ENCODE measurements at places on chromosomes 4 and X.
A peak's percentile ranks its signal among the peaks of the same experiment; 100 is the strongest.

- no peak for DNase-seq
- no peaks in the 10 kb centered on the region for H3K4me1 ChIP-seq
- no peak overlapping the region for H3K4me3 ChIP-seq
- no peaks in the 10 kb centered on the region for H3K36me3 ChIP-seq
Observed at GRCh38 chr4:138751309-138751708, 264.3 kb upstream of the NOCT start.

DNA sequence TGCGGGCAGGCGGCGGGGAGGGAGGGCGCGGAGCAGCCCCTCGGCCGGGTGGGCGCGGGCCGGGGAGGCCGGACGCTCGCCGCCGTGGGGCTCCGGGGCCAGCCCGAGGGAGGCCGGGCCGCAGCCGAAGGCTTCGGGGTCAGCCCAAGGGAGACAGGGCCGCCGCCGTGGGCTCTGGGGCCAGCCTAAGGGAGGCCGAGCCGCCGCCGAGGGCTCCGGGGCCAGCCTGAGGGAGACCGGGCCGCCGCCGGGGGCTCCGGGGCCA lies 251 bp downstream of the KIAA0232 start:
- peaks cover 12% of the 10 kb centered on the region for H3K4me1 ChIP-seq
- no peaks in the 10 kb centered on the region for H3K36me3 ChIP-seq
- H3K4me3 ChIP-seq = peak overlapping the region; percentile 88
- H3K27me3 ChIP-seq = no peaks in the 10 kb centered on the region
- peak overlapping the region; percentile 95 for H3K27ac ChIP-seq

DNA sequence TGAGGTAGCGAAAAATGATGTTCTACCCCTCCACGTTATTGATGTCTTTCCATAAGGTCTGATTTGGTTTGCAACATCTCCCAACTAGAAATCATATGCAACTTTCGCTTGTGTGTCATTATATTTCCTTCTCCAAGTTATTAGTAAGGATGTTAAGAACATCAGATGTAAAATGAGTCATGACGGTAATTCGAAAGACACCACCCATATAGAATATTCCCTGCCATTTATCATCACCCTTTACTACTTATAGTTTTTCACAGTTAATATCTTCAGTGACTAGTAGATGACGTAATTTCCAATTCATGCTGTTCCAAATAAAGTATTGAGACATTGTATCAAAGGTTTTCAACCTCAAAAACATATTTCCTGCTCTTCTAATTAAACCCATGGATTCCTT lies 146.7 kb upstream of the MAP3K15 start:
- DNase-seq = no peak
- H3K4me3 ChIP-seq = no peak overlapping the region
- H3K27ac ChIP-seq = no peak overlapping the region
- H3K4me1 ChIP-seq = peaks cover 3% of the 10 kb centered on the region

DNA sequence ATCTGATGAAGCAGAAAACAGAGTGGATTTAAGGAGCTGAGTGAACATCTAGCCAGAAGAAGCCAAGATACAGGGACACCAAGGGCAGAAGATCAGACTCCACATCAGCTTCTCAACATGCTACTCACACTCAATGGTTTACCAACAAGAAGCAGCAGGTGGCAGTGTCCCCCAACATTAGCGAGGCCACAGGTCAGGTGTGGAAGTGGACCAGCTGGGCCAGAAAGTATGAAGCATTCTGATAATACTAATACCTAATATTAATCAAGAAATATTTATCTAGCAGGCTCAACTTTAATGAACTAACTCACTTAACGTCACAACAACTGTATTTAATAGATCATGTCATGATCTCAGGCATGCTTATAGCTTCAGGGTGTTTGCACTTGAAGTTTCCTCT lies 73.4 kb upstream of the TTC29 start:
- H3K27me3 ChIP-seq = no peaks in the 10 kb centered on the region
- peak; percentile 25 for DNase-seq
- no peak overlapping the region for H3K4me3 ChIP-seq

DNA sequence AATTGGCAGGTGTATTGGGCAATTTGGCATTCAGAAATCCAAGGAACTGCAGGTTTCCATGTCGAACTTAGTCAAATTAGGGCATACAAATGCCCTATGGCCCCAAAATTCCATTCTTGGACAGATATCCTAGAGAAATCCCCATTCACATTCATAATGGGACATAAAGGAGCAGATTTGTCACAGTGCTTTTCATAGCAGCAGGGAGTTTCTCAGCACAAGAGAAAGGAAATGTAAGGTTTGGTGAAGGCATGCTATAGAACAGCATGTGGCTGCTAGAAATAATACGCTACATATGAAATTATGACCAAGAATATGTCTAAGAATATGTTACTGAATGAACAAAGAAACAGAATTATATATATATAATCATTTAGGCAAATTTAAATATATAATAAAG lies 437.5 kb upstream of the BOD1L1 start:
- no peaks in the 10 kb centered on the region for H3K4me1 ChIP-seq
- H3K36me3 ChIP-seq = no peaks in the 10 kb centered on the region
- H3K4me3 ChIP-seq = no peak overlapping the region
- no peaks in the 10 kb centered on the region for H3K27me3 ChIP-seq

- no peak overlapping the region for H3K4me3 ChIP-seq
- H3K36me3 ChIP-seq = no peaks in the 10 kb centered on the region
- no peaks in the 10 kb centered on the region for H3K4me1 ChIP-seq
- no peaks in the 10 kb centered on the region for H3K27me3 ChIP-seq
- no peak for DNase-seq
Observed at GRCh38 chr4:156992943-156993342, 21.3 kb upstream of the PDGFC start.

DNA sequence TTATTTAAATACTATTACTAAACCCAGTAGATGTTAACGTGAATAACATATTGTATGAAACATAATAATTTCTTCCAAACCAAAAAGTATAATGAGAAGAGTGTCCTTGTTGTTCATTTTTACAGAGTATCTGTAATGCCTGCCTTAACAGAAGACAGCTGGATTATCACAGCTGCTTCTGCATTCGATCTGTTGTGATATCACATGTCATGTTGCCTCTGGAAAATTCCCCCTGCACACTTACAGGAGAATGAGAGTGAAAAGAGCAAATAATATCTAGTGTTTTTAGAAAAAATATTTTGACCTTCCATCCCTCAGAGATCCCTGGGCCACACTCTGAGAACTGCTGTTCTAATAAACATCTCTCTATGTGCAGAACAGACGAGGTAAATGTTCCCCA lies 240.1 kb upstream of the NOCT start:
- H3K36me3 ChIP-seq = no peaks in the 10 kb centered on the region
- no peak overlapping the region for H3K4me3 ChIP-seq
- no peaks in the 10 kb centered on the region for H3K27me3 ChIP-seq
- DNase-seq = no peak
- no peaks in the 10 kb centered on the region for H3K4me1 ChIP-seq
- no peak overlapping the region for H3K27ac ChIP-seq

DNA sequence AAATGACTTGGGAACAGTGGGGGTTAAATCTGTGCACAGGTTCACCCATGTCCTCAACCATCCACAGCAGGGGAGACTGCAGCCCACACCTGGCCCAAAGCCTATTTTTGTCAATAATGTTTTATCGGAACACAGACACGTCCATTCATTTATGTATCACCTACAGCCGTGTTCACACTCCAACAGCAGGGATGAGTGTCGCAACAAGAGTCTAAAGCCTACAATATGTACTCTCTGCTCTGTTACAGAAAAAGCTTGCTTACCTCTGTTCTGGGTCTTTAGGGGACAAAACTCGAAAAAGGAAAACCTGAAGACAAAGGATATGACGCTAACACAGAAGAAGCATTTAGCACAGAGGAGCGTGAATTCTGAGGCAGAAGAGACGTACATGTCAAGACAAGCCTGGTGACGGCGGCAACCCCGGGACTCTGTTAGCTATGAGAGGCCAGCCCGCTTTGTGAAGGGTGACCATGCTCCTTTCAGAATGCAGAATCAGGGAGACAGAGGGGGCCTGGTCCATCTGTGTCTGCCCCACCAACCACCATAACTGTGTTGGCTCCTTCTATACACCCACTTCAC lies 45.5 kb downstream of the AFAP1 start:
- no peaks in the 10 kb centered on the region for H3K4me1 ChIP-seq
- DNase-seq = no peak
- H3K27ac ChIP-seq = no peak overlapping the region
- H3K27me3 ChIP-seq = peaks cover 55% of the 10 kb centered on the region

GRCh38 chr4:101337688-101338087 lies 9.6 kb downstream of the PPP3CA start:
- no peaks in the 10 kb centered on the region for H3K36me3 ChIP-seq
- H3K27ac ChIP-seq = no peak overlapping the region
- H3K27me3 ChIP-seq = no peaks in the 10 kb centered on the region
- H3K4me3 ChIP-seq = no peak overlapping the region
- DNase-seq = peak; percentile 19

Measured in common myeloid progenitor, CD34-positive (primary cell).